Ascending aorta (tissue), 2 donors: ENCODE measurements at places on chromosomes 2 and 18.
A peak's percentile ranks its signal among the peaks of the same experiment; 100 is the strongest.

DNA sequence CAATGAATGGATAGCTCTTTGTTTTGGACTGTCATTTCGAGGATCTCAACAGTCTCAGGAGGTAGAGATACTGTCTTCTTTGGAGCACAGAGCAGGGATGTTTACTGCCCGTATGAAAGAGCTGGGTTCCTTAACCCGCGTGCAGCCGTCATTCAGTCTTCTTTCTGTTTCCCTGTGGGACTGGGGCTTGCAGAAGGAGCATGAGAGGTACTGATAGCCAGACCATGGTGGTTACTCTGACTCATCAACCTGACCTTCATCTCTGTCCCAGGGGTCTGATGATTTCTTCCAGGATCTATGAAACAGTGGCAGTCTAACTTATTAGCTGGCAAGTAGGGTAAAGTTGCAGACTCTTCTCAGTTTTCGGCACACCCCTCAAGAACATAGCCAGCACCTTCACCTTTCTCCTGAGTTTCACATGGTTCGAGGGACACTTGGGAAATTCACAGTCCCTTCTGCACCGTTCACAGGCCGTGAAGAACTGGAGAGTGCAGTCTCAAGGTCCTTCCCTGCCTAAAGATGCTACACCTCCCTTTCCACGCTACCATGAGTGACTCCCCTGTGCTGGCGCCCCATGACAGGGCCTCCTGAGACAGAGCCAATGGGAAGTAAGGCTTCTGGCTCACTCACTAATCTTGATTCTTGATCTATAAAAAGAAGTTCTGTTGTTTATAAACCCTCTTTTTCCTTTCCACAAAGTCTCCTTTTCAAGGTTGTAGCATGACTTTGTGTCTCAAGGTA lies 226.2 kb downstream of the MC4R start:
- no peaks in the 10 kb centered on the region for H3K36me3 ChIP-seq
- H3K27ac ChIP-seq, result no peak overlapping the region
- H3K4me1 ChIP-seq, result no peaks in the 10 kb centered on the region
- no peak for DNase-seq

- H3K36me3 ChIP-seq, result no peaks in the 10 kb centered on the region
- H3K27ac ChIP-seq, result no peak overlapping the region
- DNase-seq, result no peak
- H3K4me1 ChIP-seq, result peaks cover 4% of the 10 kb centered on the region
Observed at GRCh38 chr2:99886418-99886817, 256.0 kb downstream of the AFF3 start.

- H3K4me3 ChIP-seq, result peak overlapping the region; percentile 92
- no peaks in the 10 kb centered on the region for H3K27me3 ChIP-seq
- peaks cover 15% of the 10 kb centered on the region for H3K4me1 ChIP-seq
- H3K36me3 ChIP-seq, result peaks cover 13% of the 10 kb centered on the region
- no peak for DNase-seq
Observed at GRCh38 chr2:73070643-73071359, 711 bp downstream of the SFXN5 start.

GRCh38 chr2:42924418-42924886 lies 132.1 kb upstream of the HAAO start:
- H3K27me3 ChIP-seq, result no peaks in the 10 kb centered on the region
- peak; percentile 82 for DNase-seq
- peaks cover 91% of the 10 kb centered on the region for H3K4me1 ChIP-seq
- peak overlapping the region; percentile 98 for H3K27ac ChIP-seq
- no peak overlapping the region for H3K4me3 ChIP-seq

- no peak overlapping the region for H3K4me3 ChIP-seq
- H3K36me3 ChIP-seq, result no peaks in the 10 kb centered on the region
- no peaks in the 10 kb centered on the region for H3K27me3 ChIP-seq
- no peak overlapping the region for H3K27ac ChIP-seq
- DNase-seq, result no peak
Observed at GRCh38 chr2:41954304-41955291, 93.2 kb upstream of the PKDCC start.

- peak overlapping the region; percentile 77 for H3K4me3 ChIP-seq
- H3K36me3 ChIP-seq, result no peaks in the 10 kb centered on the region
- no peaks in the 10 kb centered on the region for H3K27me3 ChIP-seq
- H3K4me1 ChIP-seq, result no peaks in the 10 kb centered on the region
- no peak for DNase-seq
Observed at GRCh38 chr2:197311421-197312033, 947 bp upstream of the ANKRD44 start.

- DNase-seq, result no peak
- no peaks in the 10 kb centered on the region for H3K4me1 ChIP-seq
- no peak overlapping the region for H3K27ac ChIP-seq
- H3K36me3 ChIP-seq, result no peaks in the 10 kb centered on the region
Observed at GRCh38 chr18:11752116-11752911, 63.2 kb downstream of the GNAL start.

- H3K36me3 ChIP-seq, result no peaks in the 10 kb centered on the region
- H3K27ac ChIP-seq, result no peak overlapping the region
- no peaks in the 10 kb centered on the region for H3K27me3 ChIP-seq
Observed at GRCh38 chr18:61398961-61399705, 65.9 kb downstream of the CDH20 start.

DNA sequence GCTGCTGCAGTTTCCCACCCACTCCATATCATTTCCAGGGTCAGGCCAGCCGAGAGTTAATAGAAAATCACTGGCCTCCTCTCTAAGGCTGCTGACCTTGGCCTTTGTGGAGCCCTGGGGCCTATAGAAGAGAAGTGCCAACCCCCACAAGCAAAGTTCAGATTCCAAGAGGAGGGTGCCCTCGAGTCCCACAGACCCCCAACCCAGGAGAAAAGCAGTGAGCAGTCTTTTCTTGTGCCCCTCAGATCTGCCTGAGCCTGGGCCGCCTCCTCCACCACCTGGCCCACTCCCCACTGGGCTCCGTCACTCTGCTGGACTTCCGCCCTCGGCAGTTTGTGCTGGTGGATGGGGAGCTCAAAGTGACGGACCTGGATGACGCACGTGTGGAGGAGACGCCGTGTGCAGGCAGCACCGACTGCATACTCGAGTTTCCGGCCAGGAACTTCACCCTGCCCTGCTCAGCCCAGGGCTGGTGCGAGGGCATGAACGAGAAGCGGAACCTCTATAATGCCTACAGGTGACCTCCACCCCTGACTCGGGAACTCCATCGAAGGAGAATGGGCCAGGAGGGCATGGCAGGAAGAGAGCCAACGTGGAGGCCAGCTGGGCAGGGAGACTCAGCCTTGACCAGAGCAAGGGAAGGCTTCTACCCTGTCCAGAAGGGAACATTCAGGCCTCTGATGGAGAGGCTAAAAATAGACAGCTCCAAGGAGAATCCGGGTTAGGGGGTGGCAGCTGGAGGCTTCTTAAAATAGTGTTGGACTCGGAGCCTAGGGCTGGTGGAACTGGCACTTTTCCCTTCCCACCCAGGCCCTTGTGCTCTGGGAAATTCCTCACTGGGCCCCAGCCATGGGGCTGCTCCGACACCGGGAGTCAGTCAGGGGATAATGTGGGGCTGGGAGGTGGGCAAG lies 6.2 kb downstream of the PKDCC start:
- H3K4me3 ChIP-seq, result no peak overlapping the region
- H3K27ac ChIP-seq, result peak overlapping the region; percentile 98
- H3K36me3 ChIP-seq, result peaks cover 42% of the 10 kb centered on the region
- DNase-seq, result peak; percentile 64
- peaks cover 60% of the 10 kb centered on the region for H3K4me1 ChIP-seq

DNA sequence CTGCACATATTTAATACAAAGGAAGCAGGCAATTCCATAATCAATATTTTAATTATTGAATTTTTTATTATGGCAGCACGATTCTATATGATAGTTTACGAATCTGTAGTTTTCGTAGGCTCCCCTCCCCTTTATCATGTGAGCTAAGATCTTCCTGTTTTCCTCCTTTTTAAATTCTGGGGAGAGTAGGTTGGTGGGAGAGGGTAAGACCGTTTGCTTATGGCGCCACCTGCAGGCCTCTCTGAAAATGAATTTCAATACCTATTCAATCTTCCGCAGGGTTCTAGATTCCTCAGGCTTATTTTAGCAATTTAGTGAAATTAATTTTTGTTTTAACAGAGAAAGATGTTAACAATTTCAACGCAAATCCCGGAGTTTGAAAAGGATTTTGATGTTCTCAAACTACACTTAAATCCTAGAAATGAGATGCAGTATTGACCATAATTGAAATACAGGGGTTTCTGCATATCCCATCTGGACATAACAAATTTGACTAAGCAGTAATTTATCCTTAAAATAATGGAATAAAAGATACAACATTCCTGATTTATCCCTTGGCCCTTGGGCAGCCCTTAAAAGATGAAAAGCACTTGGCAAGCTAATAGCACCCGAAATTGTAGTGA lies 12.8 kb upstream of the GBX2 start:
- H3K4me3 ChIP-seq, result no peak overlapping the region
- peaks cover 7% of the 10 kb centered on the region for H3K4me1 ChIP-seq
- H3K36me3 ChIP-seq, result no peaks in the 10 kb centered on the region

DNA sequence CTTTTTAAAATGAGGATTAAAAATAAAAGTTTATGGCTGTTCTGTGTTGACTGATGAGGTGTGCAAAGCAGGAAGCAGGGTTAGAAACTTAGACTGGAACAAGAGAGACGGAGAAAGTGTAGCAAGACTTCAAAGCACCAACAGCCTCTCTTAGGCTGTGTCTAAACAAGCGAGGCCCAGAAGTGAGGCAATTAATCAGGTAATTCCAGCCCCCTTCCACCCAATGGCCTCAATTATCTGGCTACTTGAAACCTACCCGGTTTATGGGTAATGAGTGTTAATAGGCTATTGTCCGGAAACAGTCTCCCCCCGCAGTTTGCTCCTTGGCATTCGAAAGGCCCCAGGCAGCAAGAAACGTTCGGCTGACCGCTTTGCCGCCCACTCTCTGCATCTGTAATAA lies 171.7 kb upstream of the MYCN start:
- no peaks in the 10 kb centered on the region for H3K36me3 ChIP-seq
- no peak for DNase-seq
- H3K27ac ChIP-seq, result no peak overlapping the region
- no peaks in the 10 kb centered on the region for H3K27me3 ChIP-seq
- no peaks in the 10 kb centered on the region for H3K4me1 ChIP-seq

- no peaks in the 10 kb centered on the region for H3K36me3 ChIP-seq
- H3K27me3 ChIP-seq, result no peaks in the 10 kb centered on the region
- no peak overlapping the region for H3K4me3 ChIP-seq
- no peak for DNase-seq
- H3K27ac ChIP-seq, result peak overlapping the region; percentile 100
Observed at GRCh38 chr2:28620801-28621171, 124.9 kb downstream of the PLB1 start.

DNA sequence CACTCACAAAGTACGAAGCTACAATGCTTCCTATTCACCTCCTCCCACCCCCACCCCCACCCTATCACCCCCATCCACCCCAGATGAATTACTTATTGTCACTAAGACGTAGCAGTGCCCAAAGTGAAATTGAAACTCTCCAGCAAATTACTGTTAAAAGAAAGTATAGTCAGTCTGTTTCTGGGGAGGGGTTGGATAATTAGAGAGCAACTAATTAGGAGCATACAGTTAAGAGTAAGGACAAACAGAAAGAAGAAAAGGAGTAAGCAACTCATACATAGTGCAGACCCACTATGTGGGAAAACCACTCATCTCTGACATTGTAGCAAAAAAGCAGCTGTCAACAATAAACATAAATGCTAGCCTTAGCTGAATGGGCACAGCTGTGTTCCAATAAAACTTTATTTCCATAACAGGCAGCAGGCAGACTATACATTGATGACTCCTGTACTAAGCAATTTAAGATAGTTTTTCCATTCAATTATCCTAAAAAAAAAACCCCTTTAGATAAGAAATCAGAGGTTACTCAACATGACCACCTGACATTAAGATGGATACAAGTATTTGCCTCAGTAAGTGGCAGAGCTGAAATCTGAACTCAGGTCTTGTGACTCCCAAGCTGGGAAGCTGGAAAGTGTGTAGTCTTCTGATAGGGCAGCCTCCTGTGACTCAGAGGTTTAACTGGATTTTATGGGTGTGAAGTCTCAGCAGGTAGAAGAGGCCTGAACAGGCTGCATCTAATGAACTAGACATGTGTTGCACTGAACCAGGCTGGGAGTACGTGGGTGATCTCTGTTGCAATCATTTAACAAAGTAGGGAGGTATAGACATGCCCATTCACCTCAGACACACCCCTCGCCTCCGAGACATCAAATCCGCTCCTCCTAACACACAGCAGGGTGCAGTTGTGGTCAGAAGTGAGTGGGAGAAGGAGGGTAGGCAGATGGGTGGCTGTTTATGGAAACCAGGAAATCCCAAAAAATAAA lies 171.8 kb upstream of the KLF7 start:
- no peak overlapping the region for H3K27ac ChIP-seq
- no peaks in the 10 kb centered on the region for H3K4me1 ChIP-seq
- H3K36me3 ChIP-seq, result no peaks in the 10 kb centered on the region
- no peak overlapping the region for H3K4me3 ChIP-seq

- no peak overlapping the region for H3K27ac ChIP-seq
- no peaks in the 10 kb centered on the region for H3K4me1 ChIP-seq
- no peaks in the 10 kb centered on the region for H3K27me3 ChIP-seq
- DNase-seq, result no peak
Observed at GRCh38 chr2:117953231-117953630, 60.6 kb downstream of the CCDC93 start.

DNA sequence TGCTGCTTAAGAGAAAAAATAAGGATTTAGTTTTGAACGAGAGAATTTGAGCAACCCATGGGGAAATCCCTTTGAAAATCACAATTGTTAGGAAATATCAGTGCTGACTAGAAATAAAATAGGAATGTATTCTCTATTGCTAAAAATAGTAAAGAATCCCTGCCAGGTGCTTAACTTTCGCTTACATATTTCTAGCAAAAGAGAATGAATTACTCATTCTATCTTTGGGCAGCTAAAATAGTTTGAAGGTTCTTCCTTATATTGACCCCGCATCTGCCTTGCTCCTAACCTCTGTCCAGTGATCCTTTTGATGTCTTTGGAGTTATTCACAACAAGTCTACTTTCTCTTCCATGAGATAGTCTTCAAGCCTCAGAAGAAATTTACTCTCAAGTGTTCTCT lies 103.8 kb downstream of the PLCL1 start:
- no peaks in the 10 kb centered on the region for H3K27me3 ChIP-seq
- no peaks in the 10 kb centered on the region for H3K36me3 ChIP-seq
- no peak overlapping the region for H3K27ac ChIP-seq
- DNase-seq, result no peak
- H3K4me3 ChIP-seq, result no peak overlapping the region
- peaks cover 17% of the 10 kb centered on the region for H3K4me1 ChIP-seq

GRCh38 chr2:188122985-188123384 lies 168.7 kb upstream of the GULP1 start:
- no peaks in the 10 kb centered on the region for H3K36me3 ChIP-seq
- H3K27me3 ChIP-seq, result no peaks in the 10 kb centered on the region
- H3K4me3 ChIP-seq, result no peak overlapping the region
- no peak overlapping the region for H3K27ac ChIP-seq
- DNase-seq, result no peak
- no peaks in the 10 kb centered on the region for H3K4me1 ChIP-seq

DNA sequence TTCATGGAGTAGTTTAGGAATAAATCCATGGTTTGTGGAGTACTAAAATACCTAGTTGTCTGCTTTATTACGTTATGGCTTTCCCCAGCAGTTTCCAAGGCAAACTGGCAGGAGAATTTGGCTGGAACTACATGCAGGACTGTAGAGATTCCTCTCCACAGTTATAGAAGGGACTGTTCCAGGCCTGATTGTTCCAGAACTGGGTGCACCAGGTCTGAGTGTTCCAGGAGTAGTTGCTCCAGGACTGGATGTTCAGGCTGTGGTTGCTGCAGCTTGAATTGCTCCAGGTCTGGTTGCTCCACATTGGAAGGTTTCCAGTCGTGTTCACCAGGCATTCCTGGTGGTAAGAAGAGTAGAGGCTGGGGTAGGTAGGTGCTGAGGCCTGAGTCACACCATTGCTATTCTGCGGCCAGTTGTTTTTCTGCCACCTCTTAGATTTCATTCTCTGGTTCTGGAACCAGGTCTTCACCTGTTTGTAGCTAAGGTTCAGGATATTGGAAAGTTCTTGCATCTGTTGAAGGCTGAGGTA lies 28.1 kb downstream of the SGPP2 start:
- no peak overlapping the region for H3K4me3 ChIP-seq
- no peak overlapping the region for H3K27ac ChIP-seq
- H3K4me1 ChIP-seq, result no peaks in the 10 kb centered on the region
